ELR (cell line): ENCODE measurements at places on chromosomes 6 and 20.
A peak's percentile ranks its signal among the peaks of the same experiment; 100 is the strongest.

DNA sequence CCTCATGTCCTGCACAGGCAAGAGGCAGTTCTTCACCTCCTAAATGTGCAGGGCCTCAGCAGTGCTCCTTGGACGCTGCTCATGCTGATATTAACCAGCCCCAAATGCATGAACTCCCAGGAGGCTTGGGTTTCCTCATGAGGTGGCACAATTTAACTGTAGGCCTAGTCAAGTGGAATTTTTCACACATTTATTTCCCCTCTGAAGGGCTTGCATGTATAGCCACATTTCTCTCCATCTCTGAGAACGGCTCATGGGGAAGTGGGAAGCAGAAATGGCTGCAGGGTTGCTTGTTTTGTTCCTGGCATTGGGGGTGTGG is 72.8 kb upstream of the PAX1 start:
- no peak for DNase-seq

DNA sequence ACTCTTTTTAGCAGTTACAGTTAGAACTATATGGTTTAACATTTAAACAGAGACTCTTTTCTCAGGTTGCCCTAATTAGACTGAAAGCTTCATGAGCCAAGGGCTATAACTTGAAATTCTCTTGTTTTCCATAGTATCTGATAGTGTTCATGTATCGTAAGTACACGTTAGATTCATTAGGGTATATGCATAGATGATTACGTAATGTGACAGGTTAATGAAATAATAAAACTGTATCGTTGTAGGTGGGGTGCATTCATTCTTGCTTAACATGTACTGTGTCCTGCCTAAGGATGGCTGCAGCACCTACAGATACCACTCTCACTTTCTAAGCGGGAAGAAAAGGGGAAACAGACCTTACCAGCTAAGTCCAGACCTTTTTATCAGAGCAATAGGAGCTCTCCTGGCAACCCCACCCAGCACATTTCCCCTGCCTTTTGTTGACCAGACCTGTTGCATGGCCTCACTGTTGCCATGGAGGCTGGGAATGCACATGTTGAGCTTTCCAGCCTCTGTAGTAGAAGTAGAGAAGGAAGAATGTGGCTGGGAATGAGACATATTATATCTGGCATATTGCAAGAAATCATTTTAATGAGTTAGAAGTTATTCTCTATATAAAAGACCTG is 83.0 kb downstream of the MAP3K4 start:
- no peak for DNase-seq

DNA sequence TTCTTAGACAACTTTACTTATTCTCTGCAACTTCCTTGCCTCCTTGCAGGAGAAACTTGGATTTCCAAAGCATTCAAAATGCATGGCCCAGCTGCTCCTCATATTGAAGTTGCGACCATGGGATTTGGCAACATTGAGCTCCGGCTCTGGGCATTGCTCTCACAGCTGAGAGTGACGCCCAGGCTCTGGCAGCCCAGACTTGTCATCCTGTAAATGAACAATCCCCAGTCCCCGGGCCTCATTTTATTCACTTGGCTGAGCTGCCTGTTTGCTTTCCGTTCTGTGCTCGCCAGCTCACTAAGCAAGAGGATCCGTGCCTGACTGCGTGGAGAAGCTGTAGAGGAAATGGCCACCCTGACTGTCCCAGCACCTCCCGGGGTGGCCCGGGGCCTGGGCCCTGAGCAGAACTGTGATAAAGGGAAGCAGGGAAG is 119.5 kb upstream of the CD93 start:
- no peak for DNase-seq

DNA sequence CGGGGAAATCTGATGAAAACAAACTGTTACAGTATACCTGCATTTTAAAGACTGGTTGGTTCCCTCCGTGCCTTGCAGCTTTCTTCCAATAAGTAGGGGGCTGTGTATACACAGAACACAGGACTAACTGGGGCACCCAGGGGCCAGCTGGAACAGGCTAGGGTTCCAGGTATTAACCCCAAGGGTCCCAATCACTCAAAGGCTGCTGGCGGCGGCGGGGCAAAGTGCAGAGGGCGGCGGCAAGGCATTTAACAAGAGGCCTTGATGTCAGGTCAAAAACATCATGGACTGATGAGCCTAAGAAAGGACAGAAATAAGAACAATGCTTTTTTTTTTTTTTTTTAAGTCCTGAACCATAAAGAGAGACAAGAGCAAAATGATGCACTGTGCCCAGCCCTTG is 2.5 kb downstream of the PMEPA1 start:
- DNase-seq = no peak

DNA sequence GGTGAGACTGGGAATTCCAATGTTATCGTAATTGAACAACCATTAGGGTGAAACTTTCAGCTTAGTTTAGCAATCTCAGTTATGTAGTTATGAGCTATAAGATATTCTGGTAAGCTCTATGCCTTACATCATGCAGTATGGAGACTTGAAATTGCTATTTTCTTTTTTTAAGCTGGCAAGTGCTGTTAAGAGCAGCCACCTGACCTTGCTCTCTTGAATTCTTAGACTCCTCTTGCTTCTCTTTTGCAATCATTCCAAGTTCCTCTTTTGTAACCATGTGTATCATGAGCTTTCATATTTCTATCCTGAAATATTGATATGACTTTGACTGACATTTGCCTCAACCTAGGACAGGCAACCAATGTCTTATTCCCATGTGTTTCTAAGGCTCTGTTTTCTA is 446.3 kb upstream of the SLC35B3 start:
- no peak for DNase-seq

GRCh38 chr20:57892471-57892870 is 182.7 kb upstream of the PMEPA1 start:
- DNase-seq = no peak

DNA sequence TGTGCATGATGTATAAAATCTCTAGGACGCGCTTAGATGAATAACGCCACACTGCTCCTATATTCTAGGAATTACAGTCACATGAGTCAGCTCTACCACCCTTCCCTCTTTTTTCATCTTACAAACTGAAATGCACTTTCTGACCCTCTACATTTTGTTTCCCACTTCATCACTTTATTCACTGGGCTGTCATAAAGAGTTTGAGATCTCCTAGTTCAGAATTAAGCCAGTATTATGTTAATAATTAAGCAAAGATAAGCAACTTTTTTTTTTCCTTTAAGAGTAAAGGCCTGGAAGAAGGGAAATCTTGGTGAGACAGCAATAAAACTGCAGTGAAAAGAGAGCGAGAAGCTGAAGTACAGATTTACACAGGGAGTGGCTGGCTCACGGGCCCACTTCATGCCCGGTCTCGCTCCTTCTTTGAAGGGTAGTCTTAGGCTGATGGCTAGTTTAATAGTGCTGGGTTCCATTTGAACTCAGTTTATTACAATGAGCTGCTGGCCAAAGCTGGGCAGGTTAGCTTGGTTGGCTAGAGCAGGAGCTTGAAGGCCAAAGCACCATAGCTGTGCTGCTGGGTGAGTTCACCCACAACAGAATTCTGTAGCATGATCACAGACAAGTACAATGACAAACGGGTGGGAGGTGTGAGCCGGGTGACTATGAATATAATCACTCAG is 110.6 kb downstream of the MAP7 start:
- DNase-seq = no peak

- DNase-seq = no peak
Measured at GRCh38 chr6:119459207-119459974, 109.8 kb upstream of the MAN1A1 start.

GRCh38 chr6:2124260-2124709 is 121.1 kb downstream of the GMDS start:
- no peak for DNase-seq

DNA sequence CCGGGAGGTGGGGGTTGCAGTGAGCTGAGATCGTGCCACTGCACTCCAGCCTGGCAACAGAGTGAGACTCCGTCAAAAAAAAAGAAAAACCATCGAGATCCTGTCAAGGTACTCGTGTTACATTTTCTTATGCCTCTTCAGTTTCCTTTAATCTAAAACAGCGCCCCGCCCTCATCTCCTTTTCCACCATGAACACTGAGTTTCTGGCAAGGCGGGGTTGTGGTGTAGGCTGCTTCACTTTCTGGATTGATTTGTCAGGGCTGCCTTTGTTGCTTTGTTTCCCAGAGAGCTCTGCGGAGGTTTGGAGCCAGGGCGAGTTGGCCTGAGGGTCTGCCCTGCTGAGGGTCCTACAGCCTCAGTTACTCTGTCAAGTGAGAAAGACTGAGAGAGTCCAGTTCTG is 8.9 kb downstream of the ITPR3 start:
- no peak for DNase-seq

DNA sequence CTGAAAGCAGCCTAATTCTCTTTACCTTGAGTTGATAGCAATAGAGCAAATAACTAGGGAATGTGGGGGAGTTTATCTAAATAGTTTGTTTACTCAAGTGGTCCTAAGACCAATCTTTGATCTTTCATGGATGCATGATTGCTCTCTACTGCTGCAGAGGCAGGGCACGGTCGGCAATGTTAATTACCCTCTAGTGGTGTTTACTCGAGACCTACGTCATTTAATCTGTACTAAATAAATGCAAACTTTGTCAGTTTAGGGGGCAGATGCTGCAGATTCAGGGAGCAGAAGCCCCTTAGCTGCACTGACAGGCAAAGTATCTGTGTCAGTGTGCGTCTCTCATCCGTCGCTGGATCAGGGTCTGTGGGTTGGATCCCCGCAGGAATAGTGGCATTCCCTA is 6.9 kb downstream of the RTN4IP1 start:
- no peak for DNase-seq

DNA sequence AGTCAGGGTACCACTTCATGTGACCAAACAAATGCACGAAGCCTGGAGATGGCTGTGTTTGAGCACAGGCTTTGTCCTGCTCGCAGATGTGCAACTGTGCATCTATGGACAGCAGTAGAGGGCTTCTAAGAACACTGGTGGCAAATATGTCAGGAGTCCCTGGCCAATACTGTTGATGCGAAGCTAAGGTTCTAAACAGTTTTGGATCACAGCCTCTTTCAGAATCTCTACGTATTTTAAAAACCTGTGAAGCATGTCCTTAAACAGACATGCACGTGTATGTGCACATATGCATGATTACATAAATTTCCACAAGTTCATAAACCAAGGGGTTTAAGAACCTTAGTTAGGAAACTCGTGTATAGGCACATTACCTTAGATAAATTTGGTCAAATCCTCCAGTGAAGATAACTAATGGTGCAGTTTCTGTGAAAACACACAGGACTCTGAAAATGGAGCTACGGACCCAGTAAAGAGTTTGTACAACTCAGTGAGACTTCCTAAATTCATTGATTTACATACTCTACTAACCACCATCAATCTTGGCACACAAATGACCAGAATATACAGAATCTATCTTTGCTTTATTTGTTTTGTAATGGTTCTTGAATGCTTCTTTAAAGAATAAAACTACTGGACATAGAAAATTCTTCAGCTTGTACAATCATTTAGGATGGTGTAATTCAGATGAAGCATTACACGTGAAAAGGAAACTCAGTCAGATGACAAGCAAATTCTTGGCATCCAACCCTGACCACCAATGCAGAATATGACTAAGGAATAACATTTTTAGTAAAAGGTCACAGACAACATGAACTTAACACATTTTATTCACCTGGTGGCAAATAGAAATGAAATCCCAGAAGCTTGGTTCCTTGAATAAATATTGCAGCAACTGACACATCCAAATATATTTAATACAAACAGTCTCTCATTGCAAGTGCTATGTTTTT is 27.4 kb downstream of the KCNQ5 start:
- peak; percentile 88 for DNase-seq

- no peak for DNase-seq
Measured at GRCh38 chr20:54494303-54495006, 19.1 kb downstream of the DOK5 start.

- no peak for DNase-seq
Measured at GRCh38 chr6:3617681-3618311, 133.7 kb downstream of the PXDC1 start.

DNA sequence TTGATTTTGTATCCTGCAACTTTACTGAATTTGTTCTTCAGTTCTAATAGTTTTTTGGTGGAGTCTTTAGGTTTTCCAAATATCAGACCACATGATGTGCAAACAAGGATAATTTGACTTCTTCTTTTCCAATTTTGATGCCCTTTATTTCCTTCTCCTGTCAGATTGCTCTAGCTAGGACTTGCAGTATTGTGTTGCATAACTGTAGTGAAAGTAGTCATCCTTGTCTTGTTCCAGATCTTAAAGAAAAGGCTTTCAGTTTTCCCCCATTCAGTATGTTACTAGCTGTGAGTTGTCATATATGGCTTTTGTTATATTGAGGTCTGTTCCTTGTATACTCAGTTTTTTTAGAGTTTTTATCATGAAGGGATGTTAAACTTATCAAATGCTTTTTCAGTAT is 4.6 kb downstream of the MICB start:
- DNase-seq = no peak

- DNase-seq = peak; percentile 89
Measured at GRCh38 chr20:10558635-10559187, 115.1 kb downstream of the JAG1 start.

- peak; percentile 52 for DNase-seq
Measured at GRCh38 chr20:43558412-43559146, at the start of gene SGK2. Gene SGK2, plus strand, starts transcription at chr20:43559027. Its CDS starts 7,469 bp downstream, at chr20:43566496.

DNA sequence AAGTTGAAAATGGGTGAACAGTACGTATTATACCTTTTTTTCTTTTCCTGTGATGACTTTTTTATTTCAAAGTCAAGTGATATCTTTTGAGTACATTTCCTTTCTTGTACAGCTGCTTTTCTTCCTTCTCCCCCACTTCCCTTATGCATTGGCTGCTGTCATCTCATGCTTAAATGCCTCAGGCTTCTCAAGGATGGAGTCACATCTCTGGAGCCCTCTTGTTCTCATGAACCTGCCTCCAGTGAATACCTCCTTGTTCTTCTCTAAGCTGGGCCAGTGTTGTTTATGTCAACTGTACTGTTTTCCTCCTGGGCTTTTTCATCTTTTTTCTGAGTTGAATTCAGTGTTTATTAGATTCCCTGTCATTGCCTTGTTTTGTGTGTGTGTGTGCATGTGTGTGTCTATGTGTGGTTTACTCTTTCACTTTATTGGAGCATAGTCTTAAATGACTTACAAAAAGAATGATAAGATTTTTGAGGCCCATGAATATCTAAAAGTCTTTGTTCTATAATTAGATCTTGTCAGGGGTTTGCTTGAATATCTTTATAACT is 23.6 kb downstream of the STXBP5 start:
- DNase-seq = peak; percentile 5

GRCh38 chr20:59145924-59146779 is 17.5 kb upstream of the ZNF831 start:
- DNase-seq = no peak

DNA sequence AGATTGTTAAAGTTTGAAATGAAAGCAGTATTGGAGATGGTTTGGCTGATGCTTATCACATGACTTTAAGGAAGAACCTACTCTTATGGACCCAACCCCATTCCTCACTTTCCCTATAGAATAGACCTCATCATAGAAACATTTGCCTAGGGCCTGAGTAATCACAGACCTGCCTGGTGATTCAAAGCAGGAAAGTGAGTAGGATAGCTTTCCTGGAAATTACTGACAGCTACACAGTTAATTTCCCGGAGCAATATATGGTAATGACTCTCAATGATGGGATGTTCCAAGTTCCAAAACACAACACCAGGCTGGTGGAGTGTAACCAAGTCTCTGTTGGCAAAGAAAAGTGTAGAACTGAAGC is 233.8 kb downstream of the SIM1 start:
- DNase-seq = peak; percentile 82
